ENCODE measurements at places on chromosomes 1 and 21. TPM values are rescaled to one million over a fixed set of nuclear protein-coding genes. Genes with fewer than 3 reads are reported as not detected.

DNA sequence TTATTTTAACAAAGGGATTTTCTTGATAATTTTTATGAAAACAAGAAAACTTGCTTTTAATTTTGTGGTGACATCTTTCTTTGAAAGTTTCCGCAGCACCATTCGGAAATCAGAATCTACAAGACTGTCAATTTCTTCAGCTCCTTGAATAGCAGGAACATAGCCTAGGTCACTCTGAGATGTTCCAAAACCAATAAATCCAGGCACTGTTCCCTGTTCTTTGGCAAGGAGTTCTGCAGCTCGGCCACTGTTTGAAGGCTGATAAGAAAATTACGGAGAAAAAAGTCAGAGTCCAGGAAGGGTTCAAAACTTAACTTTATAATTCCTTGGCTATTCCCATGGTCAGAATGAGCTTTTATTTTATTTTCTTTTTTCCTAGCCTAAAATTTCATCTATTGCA, 6.0 kb downstream of the LTN1 start:
- no peak for DNase-seq

DNA sequence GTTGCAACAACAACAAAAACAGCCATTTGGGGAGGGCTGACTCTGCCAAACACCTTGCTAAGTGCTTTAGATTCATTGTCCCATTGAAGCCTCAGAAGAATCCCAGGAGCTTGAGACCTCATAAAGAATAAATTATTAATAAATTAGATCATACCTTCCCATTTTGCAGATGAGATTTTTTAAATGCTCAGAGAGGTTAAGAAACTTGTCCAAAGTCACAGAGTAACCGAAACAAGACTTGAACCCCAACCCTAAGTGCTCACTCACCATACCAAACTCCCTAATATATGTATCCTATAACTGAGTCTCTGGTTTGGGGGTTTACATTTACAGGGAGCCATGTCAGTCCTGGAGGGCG, 3.6 kb downstream of the CRYBG2 start:
- no peak for DNase-seq

Gene CRNN
- not detected for total RNA-seq

Gene LELP1
- total RNA-seq = not detected

DNA sequence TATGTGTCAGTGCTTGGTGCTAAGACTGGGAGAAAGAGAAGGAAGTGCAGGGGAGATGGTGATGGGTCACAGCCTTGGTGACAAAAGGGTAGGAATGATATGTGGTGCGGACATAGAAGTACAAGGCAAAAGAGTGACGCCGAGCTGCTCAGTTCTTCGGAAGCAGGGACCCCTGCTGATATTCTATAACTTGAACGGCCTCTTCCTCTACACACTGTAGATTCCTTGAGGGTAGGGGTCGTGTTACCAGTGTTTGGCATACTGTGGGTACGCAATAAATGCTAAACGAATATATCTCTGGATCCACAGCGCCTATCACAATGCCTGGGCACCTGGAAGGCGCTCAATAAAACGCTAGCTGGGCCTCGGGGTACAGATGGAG, 488 bp downstream of the DBT start:
- peak; percentile 13 for DNase-seq

Gene DSCAM
- 0.42 TPM for total RNA-seq

DNA sequence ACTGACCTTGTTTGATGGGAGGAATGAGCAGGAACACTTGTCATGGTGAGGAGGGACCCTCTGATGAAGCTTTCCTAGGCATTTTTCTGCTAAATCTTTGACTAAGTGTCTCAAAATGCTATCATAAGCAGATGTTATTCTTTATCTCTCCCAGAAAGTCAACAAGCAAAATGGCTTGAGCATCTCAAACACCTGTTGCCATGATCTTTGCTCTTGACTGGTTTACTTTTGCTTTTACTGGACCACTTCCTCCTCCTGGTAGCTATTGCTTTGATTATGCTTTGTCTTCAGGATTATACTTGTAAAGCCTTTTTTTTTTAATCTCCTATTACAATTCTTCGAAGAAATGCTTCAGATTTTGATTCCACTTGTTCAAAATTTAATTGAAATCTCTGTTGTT, 157.4 kb downstream of the GPR52 start:
- DNase-seq = no peak

GRCh38 chr1:211908453-211908852, 77.9 kb upstream of the LPGAT1 start:
- DNase-seq = no peak

Gene GNG4
- 0.18 TPM for total RNA-seq

Gene RAB25
- total RNA-seq = 1.6 TPM

DNA sequence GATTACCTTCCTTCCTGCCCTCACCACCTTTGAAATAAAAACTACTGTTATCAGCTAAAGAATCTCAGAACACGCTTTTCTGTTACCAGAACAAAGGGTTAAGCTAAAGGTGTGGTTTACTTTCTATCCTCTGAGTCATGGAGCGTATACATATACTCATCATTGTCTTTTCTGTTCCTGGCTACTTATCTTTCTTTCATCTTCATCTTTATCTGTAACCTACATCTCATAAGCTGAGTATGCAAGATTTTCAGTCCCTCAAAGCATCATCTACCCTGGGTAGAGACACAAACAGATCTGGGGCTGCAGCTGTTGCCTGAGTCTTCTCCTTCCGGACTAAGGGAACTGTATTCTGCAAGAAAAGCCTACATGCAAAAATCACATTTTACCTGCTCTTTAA, 75.6 kb downstream of the LMO4 start:
- no peak for DNase-seq

DNA sequence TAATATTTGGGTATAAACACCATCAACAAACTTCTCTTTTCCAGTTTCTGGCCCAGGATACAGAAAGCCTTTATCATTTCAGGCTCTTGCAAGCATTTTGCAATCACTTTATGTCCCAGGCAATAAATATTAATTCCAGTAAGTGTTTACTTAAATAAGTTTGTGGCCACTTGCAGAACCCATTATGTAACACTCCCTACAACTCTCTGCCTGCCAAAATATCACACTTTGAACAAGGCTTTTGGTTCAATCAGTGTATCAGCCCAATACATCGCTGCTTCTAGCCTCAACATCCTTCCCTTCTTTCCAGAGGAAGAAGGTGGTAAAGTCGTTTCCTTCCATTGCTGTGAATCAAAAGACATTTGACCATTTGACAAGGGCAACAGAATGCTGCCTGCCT, 203.0 kb upstream of the USP25 start:
- DNase-seq = no peak

DNA sequence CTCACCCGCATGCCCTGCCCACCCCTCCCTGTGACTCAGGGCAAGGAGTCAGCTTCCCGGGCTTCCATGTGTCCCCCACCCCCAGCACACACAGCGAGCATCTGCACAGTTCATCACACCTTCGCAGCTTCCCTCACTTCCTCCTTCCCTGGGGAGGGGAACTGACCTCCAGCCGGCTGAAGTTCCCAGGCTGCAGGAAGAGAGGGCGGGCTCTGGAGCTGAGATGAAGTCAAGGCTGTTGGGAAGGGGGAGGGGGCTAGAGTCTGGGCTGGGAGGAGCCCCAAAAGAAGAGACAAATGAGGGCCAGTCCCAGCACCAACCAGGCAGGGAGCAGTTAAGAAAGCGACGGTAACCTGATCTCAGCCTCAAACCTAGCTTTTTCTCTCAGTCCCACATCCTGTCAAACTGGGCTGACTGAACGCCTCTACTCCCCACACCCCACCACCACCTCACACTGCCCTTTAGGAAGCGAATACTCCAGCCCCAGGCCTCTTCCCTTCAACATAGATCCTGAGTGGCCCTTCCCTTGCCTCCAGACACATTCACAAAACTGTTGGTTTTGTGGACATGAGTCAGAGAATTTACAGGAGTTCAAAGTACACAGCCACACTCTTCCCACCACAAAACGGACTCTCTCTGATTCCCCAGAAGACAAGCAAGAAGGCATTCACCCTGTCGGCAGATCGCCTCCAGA, 1.8 kb downstream of the RHOC start:
- DNase-seq = peak; percentile 97

Gene GPA33
- 0.11 TPM for total RNA-seq

GRCh38 chr1:5692664-5693063, 299.6 kb downstream of the NPHP4 start:
- no peak for DNase-seq

GRCh38 chr1:31788825-31789256, 24.7 kb upstream of the ADGRB2 start:
- DNase-seq = peak; percentile 84

DNA sequence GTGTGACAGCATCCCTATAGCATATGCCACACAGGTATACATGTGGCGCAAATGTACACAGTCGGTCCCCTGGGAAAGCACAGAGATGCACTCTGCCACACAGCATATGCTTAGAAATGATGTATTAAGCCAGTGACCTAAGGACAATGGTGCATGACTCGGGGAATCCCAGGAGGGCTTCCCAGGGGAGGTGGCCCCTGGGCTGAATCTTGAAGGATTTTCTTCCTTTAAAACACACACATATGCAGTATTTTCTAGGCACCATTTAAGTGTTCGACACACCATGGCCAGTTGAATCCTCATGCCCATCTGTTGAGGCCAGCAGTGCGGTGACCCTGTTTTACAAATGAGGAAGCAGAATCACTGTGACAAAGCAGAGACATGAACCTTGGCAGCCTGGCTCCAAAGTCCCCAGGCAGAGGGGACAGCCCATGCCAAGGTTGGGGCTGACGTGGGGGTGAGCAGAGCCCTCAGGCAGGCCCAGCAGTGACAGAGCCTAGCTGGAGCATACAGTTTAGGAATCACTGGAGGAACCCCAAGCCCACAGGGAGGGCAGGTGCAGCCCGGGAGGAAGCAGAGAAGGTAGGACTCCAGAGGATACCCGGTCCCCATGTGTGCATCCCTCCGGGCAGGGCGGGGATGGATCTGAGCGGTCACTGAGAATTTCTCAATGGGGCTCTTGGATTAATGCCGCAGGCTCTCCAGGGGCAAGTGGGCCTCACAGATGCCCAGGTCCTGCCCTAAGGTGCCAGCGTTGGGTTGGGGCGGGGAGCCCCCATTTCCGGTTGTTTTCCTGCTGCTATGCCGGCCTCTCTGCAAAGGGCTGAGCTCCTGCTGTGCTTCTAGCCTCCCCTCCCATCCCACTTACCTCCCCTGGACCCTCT, 28.4 kb downstream of the WNT3A start:
- no peak for DNase-seq

DNA sequence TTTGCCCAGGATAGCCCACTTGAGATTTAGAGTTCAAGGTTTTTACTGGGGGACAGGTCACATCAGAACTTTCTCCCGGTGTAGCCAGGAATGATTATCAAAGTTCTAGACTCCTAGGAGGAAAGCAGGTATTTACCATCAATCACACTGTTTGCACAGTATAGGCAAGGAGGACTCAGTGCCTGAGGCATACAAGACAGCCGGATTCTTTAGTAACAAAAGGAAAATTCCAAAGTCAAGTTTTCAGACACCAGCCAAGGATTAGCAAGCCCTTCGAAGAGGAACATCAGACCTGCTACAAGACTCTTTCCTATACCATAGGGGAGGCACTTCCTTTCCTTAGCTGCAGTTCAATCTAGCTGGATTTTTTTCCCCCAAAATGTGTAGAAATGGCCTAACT, 197.8 kb upstream of the USP25 start:
- no peak for DNase-seq

DNA sequence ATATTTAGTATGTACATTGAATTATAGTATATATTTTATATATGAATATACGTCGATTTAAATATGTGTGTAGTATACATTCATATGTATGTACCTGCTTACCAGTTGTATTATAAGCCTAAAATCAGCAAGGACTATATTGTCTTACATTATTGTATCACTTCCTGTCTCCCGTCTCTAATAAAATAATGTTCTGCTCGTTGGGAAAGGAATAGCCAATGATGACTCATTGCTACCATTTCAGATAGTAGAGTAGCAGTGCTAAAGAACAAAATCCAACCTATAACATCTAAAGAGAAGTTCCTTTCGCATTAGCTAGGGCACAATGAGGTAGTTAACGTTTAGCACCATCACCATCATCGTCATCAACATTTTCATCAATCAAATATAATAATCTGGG, 39.9 kb upstream of the SMYD2 start:
- DNase-seq = no peak

DNA sequence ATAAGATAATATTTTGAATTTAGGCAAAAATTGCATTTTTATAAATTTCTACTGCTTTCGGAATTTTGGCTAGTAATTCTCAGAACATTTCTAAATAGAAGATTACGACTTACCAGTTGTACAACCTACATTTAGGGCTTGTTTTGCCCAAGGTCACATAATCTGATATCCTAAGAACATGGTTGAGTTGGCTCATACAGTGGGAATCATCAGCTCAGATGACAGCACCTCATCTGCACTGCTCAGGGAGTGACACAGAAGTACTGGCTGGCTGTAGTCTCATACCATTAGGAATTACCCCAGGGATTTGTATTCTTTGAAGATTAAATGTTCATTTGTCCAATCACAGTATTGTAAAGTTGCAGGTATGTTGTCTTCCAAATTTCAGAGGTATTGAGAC, 217.6 kb downstream of the ADGRL2 start:
- no peak for DNase-seq

- no peak for DNase-seq
These were observed 13.0 kb downstream of the SOX13 start for GRCh38 chr1:204085876-204086275.
